Renal pelvis (tissue), 12 donors: ENCODE measurements at places on chromosomes 3 and 15. TPM values are rescaled to one million over a fixed set of nuclear protein-coding genes. Genes with fewer than 3 reads are reported as not detected.

DNA sequence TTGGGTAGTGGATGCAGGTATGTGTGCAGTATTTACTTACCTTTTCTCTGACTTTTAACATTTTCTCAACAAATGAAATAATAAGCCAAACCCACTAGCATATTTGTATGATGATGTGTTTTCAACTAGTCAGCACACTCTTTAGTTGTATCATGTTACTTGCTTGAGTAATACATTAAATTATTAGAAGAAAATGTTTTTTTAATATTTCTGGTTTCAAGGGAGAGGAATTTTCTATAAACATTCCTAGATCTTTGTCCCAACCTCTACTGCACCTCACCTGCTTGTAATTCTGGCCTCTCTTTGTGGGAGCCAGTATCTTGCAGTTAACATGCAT, 161.8 kb upstream of the CBLB start:
- no peak for DNase-seq

DNA sequence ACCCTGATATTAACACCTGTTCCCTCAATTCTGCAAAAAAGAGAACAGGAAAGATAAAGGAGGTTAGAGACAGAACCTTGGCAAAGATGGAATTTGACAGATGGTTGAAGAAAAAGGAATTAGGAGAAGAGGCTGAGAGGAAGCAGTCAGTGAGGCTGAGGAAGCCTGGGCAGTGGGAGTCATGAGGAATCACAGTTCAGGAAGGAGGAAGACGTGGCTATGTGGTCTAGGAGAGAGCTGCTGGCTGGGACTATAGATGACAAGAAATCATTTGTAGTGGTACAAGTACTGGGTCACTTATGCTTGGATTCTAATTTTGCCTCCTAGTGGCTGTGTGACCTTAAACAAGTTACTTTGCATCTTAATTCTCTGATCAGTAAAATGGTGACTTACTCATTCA, 49.0 kb downstream of the LARS2 start:
- DNase-seq, result no peak

The XCR1 gene
- polyA plus RNA-seq, result 0.14 TPM

GRCh38 chr3:41581700-41582099, 380.2 kb downstream of the ULK4 start:
- no peak for DNase-seq

- DNase-seq, result no peak
These were observed 266.1 kb downstream of the SLC9A9 start for GRCh38 chr3:143581972-143582722.

The GOLGA6B gene
- not detected for polyA plus RNA-seq

GRCh38 chr3:11159421-11159904, 5.2 kb downstream of the HRH1 start:
- DNase-seq, result no peak

- no peak for DNase-seq
These were observed 245.2 kb downstream of the PLOD2 start for GRCh38 chr3:145915787-145916186.

GRCh38 chr15:71806452-71806931, 3.9 kb upstream of the NR2E3 start:
- DNase-seq, result no peak

- no peak for DNase-seq
These were observed 43.7 kb downstream of the MAGI1 start for GRCh38 chr3:65995030-65995429.

The HRG gene
- polyA plus RNA-seq, result 3.5 TPM

The DPPA4 gene
- 5.9 TPM for polyA plus RNA-seq

DNA sequence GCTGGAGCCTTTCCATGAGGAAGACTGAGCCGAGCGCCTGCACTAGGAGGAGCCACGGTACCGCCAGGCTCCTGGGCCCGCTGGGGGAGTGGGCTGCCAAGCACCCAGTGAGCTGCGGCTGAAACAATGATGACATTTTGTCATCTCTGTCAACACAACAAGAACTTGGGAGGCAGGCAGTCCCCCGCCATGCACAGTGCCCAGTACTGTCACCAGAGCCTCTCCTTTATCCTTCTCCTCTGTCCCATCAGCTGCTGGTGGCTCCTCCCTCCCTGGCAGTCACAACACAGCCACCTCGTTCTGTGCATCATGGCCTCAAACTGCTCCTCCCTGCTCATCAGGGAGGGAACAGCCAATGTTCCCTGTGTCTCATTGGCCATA, 34.0 kb upstream of the PCSK6 start:
- no peak for DNase-seq

GRCh38 chr15:68755731-68756130, 65.0 kb downstream of the ANP32A start:
- no peak for DNase-seq

- no peak for DNase-seq
These were observed 159.5 kb downstream of the SQOR start for GRCh38 chr15:45794304-45794703.

The ANAPC13 gene
- 128 TPM for polyA plus RNA-seq

The CRYGS gene
- 10.1 TPM for polyA plus RNA-seq

GRCh38 chr3:13708871-13709595, 160.1 kb downstream of the FBLN2 start:
- DNase-seq, result no peak

The CFAP92 gene
- 2.5 TPM for polyA plus RNA-seq

DNA sequence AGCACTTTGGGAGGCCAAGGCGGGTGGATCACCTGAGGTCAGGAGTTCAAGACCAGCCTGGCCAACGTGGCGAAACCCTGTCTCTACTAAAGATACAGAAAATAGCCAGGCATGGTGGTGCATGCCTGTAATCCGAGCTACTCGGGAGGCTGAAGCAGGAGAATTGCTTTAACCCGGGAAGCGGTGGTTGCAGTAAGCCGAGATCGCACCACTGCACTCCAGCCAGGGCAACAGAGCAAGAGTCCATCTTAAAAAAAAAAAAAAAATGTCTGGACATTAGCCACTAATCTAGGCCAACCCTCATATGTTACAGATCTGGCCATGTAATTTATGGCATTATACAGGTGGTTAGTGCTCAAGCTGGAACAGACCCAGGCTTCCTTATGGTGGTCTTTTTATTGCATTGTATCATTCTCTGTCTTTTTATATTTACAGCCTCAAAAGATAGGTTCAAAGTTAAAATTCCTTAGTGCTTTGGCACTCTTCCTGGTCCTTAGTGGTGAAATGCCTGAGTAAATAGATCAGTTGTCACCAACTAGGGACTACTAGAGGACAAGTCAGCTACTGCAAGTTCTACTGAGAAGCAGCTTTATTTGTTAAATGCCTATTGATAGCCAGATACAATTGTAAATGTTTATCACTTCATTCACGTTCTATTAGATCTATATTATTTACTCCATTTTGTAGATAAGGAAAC, 16.0 kb downstream of the STARD9 start:
- no peak for DNase-seq

DNA sequence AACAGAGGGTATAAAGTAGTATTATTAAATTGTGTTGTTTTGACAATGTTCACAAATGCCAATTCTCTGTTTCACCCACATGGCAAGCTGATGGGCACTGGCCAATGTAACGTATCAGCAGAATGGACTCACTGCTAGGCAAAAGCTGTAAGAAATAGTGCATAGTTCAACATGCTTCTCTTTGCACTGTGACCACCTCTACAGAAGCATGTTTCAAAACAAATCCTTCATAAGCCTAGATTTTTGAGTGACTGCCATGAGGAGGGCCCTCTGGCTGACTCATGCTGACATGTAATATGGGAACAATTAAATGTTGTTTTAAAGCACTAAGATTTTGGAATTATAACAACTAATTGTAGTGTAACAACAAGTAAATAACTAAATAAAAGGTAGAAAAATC, 3.2 kb downstream of the GBE1 start:
- no peak for DNase-seq

DNA sequence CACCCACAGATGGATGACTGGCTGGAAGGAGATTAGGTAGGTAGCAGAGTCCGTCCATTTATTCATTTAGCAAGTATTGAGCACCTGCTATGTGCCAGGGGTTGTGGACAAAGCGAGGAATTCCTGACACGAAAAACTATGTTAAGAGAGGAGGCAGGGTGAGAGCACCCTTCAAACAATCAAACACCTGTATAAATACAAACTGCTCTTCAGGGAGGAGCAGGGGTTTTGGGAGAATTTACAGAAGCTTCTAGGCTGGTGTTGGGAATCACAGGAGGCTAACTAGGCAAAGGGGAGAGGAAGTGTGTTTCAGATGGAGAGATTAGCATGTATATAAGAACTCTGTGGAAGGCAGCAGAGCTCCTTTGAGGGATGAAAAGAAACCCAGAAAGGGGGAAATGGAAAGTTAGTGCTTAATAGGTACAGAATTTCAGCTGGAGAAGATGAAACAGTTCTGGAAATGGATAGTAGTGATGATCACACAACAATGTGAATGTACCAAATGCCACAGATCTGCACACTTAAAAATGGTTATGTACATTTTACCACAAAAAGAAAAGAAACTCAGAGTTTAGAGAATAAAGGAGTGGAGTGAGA, 805 bp upstream of the SEC22C start:
- DNase-seq, result no peak

The DHX36 gene
- polyA plus RNA-seq, result 86.4 TPM

- DNase-seq, result no peak
These were observed 378.6 kb downstream of the MAGI1 start for GRCh38 chr3:65660000-65660598.

- no peak for DNase-seq
These were observed 75.7 kb upstream of the EPHB3 start for GRCh38 chr3:184485906-184486305.

The TGM5 gene
- not detected for polyA plus RNA-seq

DNA sequence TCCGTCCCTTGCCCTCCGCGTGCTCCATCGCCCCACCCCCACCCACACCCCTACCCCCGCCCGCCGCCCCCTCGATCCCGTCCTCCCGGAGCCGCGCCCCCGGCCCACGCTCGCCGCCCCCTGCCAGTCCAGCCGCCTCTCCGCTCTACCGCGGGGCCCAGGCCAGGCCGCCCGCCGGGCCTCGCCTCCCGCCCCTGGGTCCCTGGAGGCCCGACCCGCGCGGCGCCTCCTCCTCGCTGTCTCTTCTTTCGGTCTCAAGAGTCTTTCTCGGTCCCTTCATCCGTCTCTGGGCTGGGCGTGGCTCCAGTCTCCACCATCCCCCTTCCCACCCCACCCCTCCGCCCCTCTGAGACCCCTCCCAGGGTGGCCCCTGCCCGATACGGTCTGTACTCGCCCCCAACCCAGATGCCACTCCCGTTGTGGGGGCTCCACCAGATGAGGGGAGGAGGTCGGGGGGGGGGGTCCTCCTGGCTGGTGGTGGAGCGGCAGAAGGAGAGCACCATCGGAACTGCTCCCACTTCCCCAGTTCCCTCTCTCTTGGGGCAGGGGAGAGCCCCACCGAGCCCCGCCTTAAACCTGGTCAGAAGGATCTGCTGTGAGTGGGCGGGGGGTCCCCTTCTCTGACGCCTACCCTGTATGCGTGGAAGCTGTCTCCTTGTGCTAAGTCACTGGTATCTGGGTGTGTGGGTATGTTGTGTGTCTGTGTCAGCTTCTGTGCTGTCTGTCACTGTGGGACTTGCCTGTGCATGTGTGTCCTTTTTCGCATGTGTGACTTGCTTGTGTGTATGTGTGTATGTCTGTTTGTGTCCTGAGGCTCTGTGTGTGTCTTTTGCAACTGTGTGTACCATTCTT, 1.0 kb downstream of the PRKCD start:
- DNase-seq, result no peak

DNA sequence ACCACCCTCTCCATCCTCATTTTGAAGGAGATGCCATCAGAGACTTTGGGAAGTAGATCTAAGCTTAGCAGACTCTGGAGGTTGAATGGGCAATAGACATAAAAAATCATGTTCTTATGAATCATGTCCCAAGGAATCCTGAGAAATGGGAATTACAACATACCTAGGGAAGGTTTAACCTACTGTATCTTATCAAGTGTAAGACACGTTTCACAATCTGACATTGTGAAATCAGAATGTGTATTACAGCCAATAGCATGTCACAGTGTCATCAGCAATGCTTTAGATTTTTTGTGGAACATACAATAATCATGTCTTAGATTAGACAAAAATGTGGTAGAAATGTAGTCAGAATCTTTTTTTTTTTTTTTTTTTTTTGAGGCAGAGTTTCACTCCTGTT, 332.4 kb upstream of the TLE3 start:
- DNase-seq, result no peak

The P2RY14 gene
- polyA plus RNA-seq, result 0.62 TPM

DNA sequence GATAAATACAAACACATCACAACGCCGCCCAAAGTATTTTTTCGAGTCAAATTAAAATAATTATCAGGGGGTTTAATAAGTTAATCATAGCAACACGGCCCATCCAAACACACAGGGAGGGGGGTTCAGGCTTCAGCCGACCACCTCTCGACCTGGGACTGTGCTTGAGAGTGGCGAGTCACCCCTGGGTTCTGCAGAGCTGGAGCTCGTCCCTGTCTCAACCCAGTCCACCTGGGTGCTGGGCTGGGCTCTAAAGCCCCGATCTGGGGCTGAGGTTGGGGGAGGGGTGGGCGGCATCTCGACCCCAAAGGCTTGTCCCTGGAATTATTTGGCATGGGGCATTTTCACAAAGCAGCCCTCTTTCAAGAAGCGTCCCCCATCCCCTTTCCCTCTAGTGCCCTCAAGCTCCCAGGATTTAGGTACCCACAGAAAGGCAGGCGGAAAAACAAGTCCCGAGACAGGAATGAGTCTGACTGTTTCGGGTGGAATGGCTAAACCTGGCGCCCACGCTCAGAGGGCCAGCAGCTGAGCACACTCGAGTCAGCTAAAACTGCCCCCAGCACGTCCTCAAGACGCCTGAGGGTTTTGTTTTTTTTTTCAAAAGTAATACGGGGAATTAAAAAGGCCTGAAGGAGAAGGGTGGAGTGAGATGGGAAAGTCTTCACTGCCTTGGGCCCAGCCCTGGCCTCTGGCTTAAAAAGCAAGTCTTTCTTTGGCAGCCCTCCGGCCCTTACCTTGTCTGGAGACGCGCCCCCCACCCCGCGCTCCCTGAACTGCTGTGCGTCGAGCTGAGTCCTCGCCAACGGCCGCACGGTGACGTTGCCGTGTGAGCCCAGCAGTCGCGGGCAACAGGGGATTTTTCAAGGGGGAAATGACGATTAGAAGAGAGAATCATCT, 32.5 kb downstream of the NR2F2 start:
- DNase-seq, result peak; percentile 23

DNA sequence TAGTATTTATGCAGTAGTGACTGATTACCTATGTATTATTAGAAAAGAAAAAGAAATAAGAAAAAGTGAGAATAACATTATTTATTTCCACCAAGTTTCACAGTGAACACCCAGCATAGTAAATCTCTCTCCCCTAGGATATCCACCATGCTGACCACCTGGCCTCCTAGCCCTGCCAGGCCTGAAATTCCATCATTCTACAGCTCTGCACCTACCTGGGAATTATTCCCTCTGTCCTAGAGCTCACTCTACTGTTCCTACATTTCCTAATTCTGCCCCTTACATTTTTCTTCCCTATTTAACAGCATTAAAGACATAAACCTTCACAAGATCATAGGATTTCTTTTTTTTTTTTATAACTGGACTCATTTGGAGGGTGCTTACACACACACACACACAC, 525.3 kb upstream of the PPP2R3A start:
- no peak for DNase-seq

DNA sequence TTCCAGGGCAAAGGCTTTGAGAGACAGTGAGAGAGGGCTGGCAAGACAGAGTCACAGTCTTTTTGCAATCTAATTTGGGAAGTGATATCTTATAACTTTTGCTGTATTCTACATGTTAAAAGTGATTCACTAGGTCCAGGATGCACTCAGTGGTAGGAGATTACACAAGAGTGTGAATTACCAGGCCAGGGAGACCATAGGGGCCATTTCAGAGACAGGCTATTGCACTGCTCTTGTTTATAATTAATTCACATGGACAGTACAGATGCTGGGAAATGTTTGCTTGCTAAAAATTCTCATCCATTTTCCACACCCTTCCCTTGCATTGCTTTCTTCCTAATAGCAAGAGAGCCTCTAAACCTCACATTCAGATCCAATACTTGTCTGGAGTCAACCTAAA, 22.6 kb upstream of the POMGNT2 start:
- DNase-seq, result no peak
